ENCODE measurements at places on chromosomes 3 and 15.

GRCh38 chr3:73674280-73674679, 49.5 kb upstream of the PDZRN3 start:
- no peak for DNase-seq

- DNase-seq: no peak
Measured at GRCh38 chr15:67708500-67708899, 116.8 kb upstream of the SKOR1 start.

GRCh38 chr15:80787316-80787715, 8.1 kb downstream of the CEMIP start:
- DNase-seq: no peak

DNA sequence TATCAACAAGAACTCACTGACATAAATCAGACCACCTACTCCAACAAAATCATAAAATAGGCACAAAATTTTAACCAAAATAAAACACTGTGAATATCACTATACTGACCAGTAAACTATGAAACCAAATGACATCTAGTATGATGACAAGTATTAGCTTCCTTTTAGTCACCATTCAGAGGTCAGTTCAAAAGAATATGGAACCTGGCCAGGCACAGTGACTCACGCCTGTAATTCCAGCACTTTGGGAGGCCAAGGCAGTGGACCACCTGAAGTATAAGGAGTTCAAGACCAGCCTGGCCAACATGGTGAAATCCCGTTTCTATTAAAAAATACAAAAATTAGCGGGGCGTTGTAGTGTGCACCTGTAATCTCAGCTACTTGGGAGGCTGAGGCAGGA, 65.8 kb downstream of the SMARCC1 start:
- no peak for DNase-seq

DNA sequence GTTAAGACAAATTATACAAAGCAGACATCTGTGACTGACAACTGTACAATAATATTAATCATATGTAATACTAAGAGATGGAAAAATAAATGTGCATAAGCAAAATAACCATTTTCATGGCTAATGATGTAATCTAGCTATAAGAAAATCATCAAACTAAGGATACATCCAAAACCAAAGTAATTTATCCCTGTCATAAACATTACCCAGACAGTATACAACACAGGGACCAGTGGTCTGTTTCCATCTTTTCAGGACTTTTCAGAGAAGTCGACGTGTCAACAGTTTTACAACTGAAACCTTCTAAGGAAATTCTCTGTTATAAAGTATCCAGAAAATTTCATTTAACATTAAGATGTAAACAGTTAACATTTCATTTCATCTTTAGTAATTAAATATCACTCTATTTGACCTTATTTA, 11.0 kb downstream of the THBS1 start:
- DNase-seq: no peak

DNA sequence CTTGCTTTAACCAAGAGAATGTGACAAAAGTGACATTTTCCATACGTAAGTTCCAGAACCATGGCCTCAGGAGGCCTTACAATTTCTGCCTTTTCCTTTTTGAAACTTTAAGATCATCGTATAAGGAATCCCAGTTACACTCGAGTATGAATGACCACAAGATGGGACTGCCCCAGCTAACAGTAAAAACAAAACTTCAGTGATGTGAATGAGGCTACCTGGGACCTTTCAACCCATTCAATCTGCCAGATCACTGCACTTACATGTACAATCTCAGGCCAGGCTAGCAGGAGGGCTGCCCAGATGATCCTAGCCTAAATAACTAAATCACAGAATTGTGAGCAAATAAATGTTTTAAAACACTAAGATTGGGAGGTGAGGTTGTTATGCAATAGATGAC, 328.8 kb downstream of the CNTN6 start:
- DNase-seq: no peak

DNA sequence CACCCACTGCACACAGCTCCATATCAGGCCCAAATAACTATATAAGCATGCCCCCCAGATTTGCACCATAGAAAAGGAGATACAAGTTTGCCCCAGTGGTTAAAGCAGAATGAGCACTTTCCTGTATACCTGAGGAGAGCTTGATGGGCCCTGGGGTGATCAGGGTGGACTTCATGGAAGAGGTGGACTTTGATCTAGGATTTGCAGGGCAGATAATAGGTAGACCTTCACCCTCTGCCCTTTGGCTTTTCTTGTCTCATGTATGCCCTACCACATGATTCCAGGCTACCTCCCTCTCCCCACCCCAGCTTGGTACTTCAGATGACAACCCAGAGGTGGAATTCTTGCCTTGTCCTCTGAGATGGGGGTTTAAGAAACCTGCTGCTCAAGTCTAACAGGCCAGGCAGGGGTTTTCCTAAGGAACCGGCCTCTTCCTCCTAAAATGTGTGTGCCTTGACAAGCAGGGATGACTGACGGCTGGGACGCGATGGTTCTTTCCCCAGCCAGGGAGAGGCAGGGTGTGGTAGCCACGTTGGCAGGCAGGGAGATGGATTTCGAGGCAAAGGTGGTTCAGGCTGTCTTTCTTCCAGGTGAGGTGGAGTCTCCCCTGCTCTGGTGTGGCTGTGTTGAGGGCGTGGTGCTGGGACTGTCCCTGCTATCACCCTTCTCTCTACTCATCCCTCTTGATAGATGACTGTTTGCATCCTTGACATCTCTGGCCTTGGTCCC, 6.6 kb upstream of the RHCG start:
- DNase-seq: no peak

GRCh38 chr3:177591379-177591778, 394.1 kb upstream of the TBL1XR1 start:
- no peak for DNase-seq

- DNase-seq: peak; percentile 49
Measured at GRCh38 chr3:192816351-192816750, 89.0 kb upstream of the FGF12 start.

DNA sequence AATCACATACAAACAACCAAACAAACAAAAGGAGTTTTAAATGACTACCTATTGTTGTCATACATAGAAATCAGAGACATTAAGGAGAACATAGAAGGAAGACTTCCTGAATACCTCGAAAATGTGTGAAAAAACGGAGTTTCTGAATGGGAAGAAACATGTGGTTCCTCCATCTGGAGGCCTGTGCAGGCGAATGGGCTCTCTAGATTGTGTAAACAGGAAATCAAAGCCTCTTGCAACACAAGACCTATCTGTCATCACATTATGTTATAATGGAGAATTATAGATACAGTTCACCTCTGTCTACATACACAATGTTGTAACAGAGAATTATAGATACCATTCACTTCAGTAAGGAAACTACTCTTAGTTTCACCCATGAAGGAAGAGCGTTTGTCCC, 44.1 kb downstream of the RUBCN start:
- DNase-seq: no peak

DNA sequence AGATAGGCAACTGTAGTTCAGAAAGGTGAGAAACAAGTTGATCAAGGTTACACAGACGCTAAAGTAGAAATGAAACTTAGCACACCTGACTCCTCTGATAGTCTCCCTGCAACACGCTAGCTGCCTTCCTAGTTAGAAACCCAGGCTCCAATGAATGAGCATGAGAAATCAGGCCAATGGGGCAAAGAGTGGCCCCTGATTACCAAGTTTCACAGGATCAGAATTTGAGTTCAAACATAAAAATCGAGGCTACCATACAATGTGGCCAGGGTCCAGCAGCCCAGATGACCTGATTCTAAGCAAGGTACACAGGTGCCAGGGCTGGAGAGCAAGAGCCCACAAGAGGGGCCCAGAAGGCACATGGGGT, 7.7 kb downstream of the PLD1 start:
- DNase-seq: no peak

- DNase-seq: no peak
Measured at GRCh38 chr3:140695361-140696061, 17.6 kb downstream of the TRIM42 start.

DNA sequence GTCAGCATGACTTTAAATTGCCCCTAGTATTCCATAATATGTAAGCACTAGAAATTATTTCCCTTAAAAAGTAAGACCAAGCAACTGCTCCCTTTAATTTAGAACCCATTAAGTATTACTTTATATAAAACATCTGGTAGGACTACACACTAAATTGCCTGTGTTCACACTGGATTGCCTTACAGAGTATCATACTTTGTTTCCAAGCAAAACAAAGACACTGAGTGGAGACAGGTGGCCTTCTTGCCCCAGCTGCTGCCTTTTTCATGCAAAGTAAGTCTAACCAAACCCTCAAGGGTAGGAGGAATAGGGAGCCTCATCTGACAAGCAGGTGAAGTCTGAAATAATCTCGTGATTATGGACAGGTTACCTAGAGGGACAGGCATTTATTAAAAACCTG, 87.3 kb downstream of the PEX5L start:
- no peak for DNase-seq

- no peak for DNase-seq
Measured at GRCh38 chr3:85387913-85388505, 429.2 kb downstream of the CADM2 start.

- no peak for DNase-seq
Measured at GRCh38 chr3:47473391-47473790, 2.4 kb downstream of the SCAP start.

DNA sequence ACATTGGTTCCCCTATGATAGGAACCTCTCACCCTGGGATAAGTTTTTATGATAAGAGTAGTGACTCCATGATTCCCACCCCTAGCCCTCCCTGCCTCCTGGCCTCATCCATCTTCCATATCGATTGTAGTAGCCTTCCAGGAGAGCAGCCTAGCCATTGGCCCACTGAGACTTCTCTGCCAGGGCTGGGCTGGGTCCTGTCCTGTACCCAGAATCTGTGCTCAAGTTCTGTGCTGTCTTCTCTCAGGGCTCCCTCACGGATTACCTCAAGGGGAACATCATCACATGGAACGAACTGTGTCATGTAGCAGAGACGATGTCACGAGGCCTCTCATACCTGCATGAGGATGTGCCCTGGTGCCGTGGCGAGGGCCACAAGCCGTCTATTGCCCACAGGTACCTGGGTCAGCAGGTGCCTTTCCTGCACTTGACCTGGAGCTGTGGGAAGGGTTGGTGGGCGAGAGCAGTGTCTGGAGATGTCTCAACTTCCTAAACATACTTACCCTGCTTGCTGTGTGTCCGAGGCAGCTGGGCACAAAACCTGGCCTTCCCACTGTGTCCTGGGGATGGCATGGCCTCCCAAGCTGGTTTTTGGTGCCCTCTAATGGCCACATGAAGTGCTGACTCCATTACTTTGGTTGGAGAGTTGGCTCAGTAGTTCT, 16.6 kb upstream of the EXOG start:
- no peak for DNase-seq

- DNase-seq: no peak
Measured at GRCh38 chr3:116561529-116561928, 116.2 kb upstream of the LSAMP start.

GRCh38 chr15:93307513-93307912, 218.5 kb upstream of the RGMA start:
- DNase-seq: no peak

- peak; percentile 93 for DNase-seq
Measured at GRCh38 chr3:50245831-50246516, 10.0 kb downstream of the GNAI2 start.

DNA sequence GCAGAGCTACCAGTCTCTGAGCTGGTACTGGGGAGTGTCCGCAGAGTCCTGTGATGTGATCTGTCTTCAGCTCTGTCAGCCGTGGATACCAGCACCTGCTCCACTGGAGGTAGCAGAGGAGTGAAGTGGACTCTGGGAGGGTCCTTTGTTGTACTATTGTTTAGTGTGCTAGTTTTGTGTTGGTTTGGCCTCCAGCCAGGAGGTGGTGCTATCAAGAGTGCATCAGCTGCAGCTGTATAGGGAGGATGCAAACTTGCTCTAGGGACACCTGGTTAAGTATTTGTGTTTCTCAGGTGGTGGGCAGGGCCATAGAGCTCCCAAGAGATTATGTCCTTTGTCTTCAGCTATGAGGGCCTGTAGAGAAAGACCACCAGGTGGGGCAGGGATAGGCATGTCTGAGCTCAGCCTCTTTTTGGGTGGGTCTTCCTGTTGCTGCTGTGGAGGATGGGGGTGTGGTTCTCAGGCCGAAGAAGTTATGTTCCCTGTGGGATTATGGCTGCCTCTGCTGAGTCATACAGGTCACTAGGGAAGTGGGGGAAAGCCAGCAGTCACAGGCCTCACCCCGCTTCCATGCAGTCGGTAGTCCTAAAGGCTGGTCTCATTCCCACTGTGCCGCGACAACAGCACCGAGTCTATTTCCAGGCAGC, 443.2 kb upstream of the TBL1XR1 start:
- peak; percentile 8 for DNase-seq

GRCh38 chr15:90512276-90512675, 17.4 kb upstream of the CRTC3 start:
- DNase-seq: no peak

- DNase-seq: no peak
Measured at GRCh38 chr3:9704347-9705322, 1.0 kb downstream of the CPNE9 start.

- no peak for DNase-seq
Measured at GRCh38 chr3:188491276-188491687, 337.3 kb downstream of the LPP start.

DNA sequence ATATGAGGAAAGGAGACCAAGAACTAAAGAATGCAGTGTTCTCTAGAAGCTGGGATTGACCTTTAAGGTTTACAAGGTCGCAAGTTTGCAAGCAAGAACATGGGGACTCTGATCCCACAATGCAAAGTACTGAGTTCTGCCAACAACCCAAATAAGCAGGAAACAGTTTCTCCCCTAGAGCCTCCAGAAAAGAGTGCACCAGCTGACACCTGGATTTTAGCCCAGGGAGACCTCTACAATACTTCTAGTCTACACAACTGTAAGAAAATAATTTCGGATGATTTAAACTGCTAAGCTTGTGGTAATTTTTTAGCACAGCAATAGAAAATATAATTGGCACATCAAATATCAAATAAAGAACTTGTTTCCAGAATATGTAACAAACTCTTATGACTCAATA, 46.4 kb downstream of the EHHADH start:
- no peak for DNase-seq

DNA sequence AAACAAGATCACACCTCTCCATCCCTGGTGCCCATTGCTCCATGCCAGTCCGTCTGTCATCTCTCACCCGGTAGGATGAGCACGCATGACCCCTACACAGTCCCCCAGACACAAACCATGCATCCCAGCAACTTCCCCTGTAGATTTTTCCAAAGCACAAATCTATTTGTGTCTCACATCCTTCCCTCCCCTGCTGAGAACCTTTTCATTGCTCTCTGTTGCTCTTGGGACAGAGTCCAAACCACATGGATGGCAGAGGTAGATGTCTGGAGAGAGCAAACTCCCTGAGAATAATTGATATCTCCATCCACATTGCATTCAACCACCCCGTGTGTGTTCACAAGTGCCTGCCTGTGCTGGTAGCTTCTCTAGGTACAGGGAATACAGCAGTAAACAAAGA, 29.9 kb upstream of the LRTM1 start:
- DNase-seq: no peak

DNA sequence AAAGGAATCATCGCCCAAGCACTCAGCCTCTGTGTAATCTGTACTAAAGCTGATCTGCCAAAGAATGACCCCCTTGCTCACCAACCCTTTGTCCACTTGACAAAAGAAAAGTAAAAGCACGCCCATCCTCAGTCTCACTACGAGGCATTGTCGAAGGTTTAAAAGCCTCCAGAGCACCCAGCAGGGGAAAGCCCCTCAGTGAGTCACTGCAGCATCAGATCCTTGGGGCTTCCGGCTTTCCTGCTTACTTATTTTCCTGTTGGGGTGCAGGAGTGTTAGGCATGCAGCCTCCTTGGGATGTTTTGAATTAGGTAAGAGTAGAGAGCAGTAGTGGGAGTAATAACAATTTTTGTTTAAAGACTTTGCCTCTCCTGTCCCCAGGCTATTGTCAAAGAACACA, 216.1 kb downstream of the MTHFS start:
- no peak for DNase-seq
